ENCODE measurements at places on chromosomes 12 and 14.
A peak's percentile ranks its signal among the peaks of the same experiment; 100 is the strongest.

DNA sequence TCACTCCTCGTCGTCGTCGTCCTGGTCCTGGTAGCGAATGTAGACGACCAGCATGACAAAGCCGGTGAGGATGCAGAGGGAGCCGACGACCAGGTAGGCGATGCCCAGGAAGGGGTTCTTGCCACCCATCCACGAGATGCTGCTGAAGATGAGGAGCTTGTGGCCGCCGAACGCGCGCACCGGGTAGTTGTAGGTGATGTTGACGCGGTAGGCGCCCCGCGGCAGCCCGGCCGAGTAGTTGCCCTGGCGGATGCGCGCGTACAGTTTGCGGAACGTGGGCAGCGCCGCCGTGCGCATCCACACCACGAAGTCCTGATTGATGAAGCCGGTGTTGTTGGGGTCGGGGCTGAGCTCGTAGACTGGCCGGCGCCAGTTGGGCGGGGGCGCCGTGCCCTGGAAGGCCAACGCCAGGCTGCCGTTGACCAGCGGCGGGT, 1.0 kb downstream of the TMEM30B start:
- DNase-seq: peak; percentile 64

GRCh38 chr12:127516467-127516866, 750.5 kb upstream of the TMEM132C start:
- DNase-seq: no peak

DNA sequence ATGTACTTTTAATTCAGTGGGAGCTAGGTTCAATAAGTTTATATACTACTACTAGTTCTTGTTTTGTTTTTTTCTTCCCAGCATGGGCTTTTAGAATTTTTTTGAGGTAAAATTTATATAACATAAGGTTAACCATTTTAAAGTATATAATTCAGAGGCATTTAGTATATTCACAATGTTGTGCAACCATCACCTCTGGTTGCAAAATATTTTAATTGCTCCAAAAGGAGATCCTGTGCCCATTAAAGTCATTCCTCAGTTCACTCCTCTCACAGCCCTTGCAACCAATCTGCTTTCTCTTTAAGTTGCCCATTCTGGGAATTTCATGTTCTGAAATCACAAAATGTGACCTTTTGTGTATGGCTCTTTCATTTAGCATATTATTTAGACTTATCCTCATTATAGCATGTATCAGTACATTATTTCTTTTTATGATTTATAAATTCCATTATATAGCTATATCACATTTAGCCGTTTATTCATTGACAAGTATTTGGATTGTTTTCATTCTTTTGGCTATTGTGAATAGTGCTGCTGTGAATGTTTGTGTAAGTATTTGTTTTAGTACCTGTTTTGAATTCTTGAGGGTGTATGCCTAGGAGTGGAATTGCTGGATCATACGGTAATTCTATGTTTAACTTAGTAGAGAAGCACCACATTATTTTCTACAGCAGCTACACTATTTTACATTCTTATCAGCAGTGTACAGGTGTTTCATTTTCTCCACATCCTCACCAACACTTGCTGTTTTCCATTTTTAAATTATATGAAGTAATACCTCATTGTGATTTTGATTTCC, 59.1 kb downstream of the ARHGAP5 start:
- DNase-seq: no peak

- no peak for DNase-seq
Observed at GRCh38 chr12:73342733-73343132, 1070.6 kb downstream of the TRHDE start.

DNA sequence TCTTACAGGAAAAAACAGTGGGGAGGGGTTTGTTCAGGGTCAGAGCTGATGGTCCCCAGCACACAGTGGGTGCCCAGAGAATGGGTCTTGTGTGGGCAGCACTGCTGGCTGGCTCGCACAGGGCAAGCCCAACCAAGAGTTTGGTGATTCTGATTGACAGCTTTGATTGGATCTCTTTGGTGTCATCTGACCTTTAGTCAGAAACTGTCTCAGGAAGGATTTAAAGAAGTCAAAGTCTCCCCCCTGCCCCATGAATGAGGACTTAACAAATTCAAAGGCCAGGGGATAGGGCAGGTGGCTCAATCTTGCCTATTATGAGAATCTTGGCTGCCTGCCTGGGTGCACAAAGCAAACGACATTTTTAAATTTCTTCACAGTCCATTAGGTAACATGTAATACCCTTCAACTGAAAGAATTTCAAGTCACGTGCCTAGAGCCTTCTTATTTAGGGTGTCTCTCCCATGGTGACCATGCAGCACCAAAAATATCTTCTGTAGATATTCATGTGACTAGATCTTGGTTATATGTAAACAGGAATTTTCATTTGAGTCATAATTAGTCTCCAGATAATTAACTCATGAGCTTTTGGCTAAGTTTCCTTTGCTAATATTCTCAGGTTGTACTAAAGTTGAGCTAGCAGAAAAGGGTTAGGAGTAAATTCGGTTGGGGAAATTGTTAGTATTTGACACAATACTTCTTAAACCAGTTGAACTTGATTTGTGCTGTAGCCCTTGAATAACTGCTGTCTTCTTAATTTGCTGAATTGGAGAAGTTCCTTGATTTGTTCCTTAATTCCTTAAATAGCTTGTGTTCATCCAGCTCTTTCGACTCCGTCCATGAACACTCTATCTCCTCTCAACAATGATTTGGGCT, 54.5 kb upstream of the HECTD1 start:
- no peak for DNase-seq

- DNase-seq: no peak
Observed at GRCh38 chr12:31984806-31985591, 25.8 kb downstream of the RESF1 start.

GRCh38 chr14:100065111-100065871, at the start of gene EVL:
TSS of gene EVL (plus strand) at chr14:100065422. CDS start at chr14:100065501, 79 bp downstream.
- DNase-seq: peak; percentile 91

DNA sequence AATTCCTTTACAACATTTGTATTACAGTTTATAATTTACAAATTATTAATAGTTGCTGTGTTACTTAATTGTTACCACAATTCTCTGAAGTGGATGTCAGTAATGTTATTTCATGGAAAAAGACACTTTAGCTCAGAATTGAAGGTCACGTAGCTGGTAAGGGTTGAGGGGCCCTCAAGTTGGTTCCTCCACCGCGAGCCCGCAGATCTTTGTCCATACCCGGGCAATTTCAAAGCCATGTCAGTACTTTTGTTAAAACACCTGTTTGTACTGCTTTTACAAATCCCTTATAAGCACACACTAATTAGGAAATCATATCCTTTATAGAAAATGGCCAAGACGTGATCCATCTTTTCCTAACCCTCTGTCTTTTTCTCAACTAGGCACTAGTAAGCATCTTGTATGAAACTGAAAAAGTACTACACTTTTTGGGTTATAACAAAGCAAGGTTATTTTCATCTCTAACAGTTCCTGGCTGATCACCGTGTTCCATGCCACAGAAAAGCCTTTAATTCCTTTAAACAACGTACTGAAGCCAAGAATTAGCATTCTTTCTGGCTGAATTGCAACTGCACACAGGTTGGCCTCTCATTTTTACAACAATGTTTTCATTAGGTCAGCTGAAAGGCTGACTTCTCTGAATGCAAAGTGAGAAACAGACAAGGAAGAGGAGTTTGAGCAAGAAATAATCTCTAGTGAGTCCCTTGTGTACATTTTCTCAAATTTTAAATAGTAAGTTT, 76.1 kb downstream of the CNTN1 start:
- no peak for DNase-seq

DNA sequence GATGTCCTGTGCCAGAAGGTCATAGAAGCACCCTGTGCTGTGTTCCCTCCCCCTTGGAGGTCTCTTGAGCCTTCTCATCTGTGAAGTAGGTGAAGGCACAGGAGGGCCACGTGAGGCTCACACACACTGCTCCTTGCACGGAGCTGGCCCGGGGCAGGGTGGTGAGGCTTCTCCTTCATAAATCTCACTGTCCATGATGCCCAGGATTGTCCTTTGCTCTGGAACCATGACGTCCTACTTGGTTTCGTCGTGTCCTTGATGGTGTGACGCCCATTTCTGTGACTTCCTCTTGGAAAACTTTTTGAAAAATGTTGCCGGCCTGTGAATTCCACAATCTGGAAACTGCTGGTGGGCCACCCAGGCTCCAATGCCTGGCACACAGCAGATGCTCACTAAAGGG, 34.4 kb downstream of the SH2B3 start:
- DNase-seq: no peak

GRCh38 chr14:77139540-77140358, 1.8 kb downstream of the ZDHHC22 start:
- peak; percentile 76 for DNase-seq

DNA sequence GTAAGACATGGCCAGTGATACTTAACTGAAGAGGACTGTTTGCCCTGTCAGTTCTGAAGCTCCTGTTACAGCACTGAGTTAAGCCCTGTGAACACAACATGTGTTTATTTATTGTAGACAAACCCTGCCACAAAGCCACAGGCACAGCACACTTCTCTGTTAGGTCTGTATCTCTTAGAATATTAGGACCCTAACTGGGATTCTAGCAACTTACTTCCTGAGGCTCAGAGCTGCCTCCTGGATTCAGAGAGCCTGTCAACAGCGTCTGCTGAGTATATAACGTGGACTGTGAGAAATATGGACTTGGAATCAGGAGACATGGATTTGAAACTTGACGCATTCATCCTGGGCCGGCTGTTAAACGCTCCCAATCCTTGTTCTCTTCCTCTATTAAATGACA, 135.0 kb upstream of the HIF1A start:
- DNase-seq: no peak

DNA sequence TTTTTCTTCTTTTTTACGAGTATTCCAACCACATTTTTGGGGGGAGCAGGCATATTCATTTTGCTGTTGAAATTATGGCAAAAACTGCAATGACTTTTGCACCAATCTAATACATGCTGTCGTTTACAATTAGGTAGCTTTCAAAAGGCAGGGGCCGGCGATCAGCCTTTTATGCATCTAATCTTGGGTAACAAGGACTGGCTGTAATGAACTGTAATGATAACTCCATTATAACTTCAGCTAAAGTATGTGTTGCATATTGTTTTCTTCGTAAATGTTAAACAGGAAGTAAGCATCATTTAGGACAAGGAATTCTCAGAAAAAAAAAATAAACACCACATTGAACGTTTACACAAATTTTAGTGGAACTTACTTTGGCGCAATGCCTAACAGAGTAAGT, 30.3 kb upstream of the KLRF1 start:
- DNase-seq: no peak

GRCh38 chr12:14937689-14938088, 648 bp downstream of the ERP27 start:
- peak; percentile 32 for DNase-seq

All from stimulated activated CD4-positive, alpha-beta T cell treated with anti-CD3 and anti-CD28 coated beads, Interleukin-15, amount 100 ng/mL, for 24 hours (primary cell).